Activated CD4-positive, alpha-beta T cell treated with anti-CD3 and anti-CD28 coated beads, Interleukin-2, amount 10 ng/mL, durations not matched to agents 24 days and 14 days (primary cell): ENCODE measurements at places on chromosomes 7 and 10. TPM values are rescaled to one million over a fixed set of nuclear protein-coding genes. Genes with fewer than 3 reads are reported as not detected.

Gene MMD2
- not detected in 2 replicates for total RNA-seq

GRCh38 chr10:18658271-18659124, 733 bp upstream of the ARL5B start:
- peaks cover 33% of the 10 kb centered on the region for H3K4me1 ChIP-seq
- H3K36me3 ChIP-seq: peaks cover 23% of the 10 kb centered on the region
- no peaks in the 10 kb centered on the region for H3K27me3 ChIP-seq
- H3K4me3 ChIP-seq: peak overlapping the region; percentile 96
- peak overlapping the region; percentile 97 for H3K27ac ChIP-seq

DNA sequence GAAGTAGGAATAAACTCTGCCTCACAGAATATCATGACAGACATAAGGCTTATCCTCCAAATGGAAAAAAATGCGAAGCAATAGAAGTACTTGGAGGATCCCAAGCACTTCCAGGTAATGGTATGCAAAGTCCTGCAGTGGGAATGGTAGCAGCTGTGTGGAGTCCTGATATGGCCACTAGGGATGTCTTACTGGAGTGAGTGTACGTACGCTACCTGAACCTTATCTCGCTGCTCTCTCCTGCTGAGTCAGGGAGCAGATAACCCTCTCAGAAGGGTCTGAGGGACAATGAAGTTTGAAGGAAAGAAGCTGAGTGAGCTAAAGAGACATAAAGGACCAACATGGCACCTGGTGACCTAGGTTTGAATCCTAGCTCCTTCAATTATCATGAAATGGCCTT, 42.2 kb downstream of the CH25H start:
- no peak for DNase-seq
- no peaks in the 10 kb centered on the region for H3K36me3 ChIP-seq
- H3K27ac ChIP-seq: no peak overlapping the region
- H3K4me3 ChIP-seq: peak overlapping the region; percentile 70
- H3K27me3 ChIP-seq: peaks cover 39% of the 10 kb centered on the region

GRCh38 chr10:86023931-86024280, 342.7 kb downstream of the GRID1 start:
- peaks cover 2% of the 10 kb centered on the region for H3K27me3 ChIP-seq
- H3K36me3 ChIP-seq: no peaks in the 10 kb centered on the region
- no peak overlapping the region for H3K27ac ChIP-seq
- DNase-seq: no peak
- H3K4me3 ChIP-seq: no peak overlapping the region

DNA sequence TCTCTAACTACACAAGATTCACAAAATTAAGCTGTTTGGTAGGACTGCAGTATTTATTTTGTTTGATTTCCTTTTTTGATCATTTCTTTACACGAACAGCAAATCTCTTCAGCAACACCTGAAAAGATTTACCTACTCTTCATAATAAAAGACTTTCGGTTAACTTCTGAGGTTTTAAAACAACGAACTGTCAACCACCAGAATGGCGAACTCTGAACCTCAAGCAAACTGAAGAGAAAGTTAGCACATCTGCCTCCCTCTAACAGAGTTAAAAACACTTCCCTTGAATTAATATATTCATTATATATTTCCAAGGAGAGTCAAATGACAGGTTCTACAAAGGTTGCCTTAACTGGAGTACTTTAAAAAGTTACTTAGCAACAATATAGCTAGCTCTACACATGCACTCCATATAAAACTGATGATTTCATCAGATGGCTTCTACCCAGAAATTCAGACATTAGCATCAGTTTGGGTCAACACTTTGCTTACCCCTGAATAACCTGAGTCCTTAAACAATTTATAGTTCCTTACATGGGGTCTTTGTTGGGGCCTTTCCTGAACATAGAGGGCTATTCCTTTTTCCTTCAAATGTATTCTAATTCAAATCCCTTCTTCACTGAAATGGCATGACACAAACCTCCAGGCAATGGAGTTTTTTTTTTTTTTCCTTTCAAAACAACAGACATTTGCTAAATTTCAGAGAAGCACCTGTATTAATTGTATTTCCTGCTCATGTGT, 118.3 kb downstream of the SEM1 start:
- H3K4me3 ChIP-seq: no peak overlapping the region
- no peak overlapping the region for H3K27ac ChIP-seq
- peaks cover 11% of the 10 kb centered on the region for H3K27me3 ChIP-seq
- no peaks in the 10 kb centered on the region for H3K36me3 ChIP-seq

DNA sequence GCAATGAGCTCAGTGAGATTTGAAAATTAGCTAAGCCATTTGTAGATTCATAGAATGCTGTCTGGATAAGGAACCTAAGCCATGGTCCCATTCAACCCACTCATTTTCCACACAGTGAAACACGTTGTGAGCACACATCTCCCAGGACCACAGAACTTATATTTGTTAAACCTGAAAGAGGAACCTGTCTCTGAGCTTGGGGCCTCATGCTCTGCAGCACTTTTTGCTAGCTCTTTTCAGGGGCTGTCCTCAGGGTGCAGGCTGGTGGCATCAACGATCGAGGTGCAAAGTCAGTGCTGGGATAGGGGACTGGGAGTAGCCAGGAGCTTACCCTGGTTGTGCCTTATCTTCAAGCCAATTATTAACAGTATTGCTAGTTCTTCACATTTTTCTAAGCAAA, 11.9 kb downstream of the HECW1 start:
- H3K27ac ChIP-seq: no peak overlapping the region
- DNase-seq: no peak
- no peaks in the 10 kb centered on the region for H3K36me3 ChIP-seq
- H3K4me1 ChIP-seq: no peaks in the 10 kb centered on the region
- peaks cover 7% of the 10 kb centered on the region for H3K27me3 ChIP-seq
